ENCODE measurements at places on chromosomes 5 and 9.
A peak's percentile ranks its signal among the peaks of the same experiment; 100 is the strongest.

- peak; percentile 59 for DNase-seq
Observed at GRCh38 chr9:36980148-36980974, 53.7 kb downstream of the PAX5 start.

GRCh38 chr5:61467766-61468482 is 135.9 kb downstream of the ZSWIM6 start:
- no peak for DNase-seq

GRCh38 chr9:72326641-72327040 is 38.4 kb downstream of the ZFAND5 start:
- no peak for DNase-seq

DNA sequence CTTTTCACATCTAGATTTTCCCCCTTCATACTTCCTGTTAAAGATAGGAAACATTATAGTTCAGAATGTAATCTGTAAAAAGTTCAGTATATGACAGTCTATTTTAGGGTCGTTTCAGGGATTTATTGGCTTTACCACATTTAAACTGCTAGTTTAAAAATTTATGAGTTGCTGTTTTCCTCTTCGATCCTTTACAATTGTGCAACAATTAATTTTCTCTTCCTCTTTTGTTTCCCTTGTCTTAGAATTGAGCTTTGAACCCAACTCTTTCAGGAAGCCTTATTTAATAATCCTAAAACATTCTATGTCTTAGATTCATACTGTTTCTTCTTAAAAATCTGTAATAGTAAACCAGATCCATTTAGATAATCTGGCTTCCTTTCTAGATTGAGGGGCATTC is 16.4 kb downstream of the ZSWIM6 start:
- no peak for DNase-seq

- DNase-seq: no peak
Observed at GRCh38 chr9:95497772-95498171, 19.0 kb downstream of the PTCH1 start.

- no peak for DNase-seq
Observed at GRCh38 chr5:9045946-9046345, 499.9 kb downstream of the SEMA5A start.

- DNase-seq: no peak
Observed at GRCh38 chr5:54175-54730, 37.7 kb upstream of the PLEKHG4B start.

GRCh38 chr9:134726722-134727034 is 85.1 kb downstream of the COL5A1 start:
- DNase-seq: no peak

DNA sequence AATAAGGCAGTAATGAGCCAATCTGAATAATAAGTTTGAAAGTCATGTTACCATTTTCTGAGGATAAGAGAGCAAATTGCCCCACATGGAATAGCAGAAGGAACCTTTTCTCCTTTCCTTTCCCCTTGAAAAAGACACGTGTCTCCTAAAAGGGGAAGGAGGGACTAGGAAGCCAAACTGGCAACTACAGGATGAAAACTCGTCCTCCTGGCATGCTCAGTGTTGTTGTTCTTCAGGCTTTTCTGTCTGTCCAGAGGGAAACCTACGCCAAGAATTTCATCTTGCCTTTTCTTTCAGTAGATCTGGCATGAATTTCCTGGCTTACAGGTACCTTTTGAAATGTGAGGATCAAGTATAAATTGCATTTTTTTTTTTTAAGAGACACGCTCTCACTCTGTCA is 355.9 kb upstream of the TLE4 start:
- DNase-seq: no peak

DNA sequence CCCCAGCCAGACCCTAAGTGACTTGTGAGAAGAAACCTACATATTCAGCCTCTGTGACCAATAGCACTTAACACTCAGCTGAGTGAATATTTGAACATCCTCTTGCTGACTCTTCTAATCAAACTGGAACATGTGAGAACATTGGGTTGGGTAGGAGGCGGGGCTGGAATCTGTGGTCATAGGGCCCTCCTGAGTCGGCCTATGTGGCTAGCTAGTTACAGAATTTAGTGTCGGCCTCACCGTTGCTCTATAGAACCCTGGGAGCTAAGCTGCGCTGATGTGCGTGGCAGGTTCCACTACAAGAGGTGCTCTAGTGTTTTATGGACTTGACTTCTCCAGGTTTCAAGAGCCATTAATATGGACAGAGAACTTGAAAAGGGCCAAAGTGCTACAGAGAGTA is 138.8 kb downstream of the DROSHA start:
- DNase-seq: no peak

DNA sequence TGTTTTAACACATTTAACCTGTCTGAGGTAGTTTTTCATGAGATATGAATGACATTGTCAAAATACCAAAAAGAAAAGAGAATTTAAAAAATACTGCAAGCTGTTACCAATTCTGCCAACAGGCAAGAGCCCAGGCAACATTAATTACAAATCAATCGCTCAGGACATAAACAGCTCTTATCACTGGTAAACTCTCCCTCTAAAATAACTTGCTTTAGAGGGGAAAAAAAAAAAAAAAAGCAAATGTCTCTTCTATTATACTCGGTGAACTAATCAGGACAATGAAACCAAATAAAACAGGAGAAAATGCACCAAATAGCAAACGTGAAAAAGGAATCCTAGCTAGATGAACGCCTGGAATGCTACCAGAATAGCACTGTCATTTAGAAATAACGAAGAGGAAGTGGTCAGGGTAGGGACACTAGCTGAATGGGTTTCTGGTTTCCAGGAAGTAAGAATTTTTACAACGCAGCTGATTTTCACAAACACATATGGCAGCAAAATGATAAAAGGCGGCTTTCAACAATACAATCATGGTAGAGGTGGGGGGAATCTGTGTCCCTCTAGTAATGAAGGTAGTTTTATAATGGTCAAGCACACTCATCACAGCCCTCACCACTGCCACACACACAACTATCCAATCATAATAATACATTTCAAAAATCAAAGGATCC is 94.9 kb downstream of the DENND1A start:
- DNase-seq: no peak

- DNase-seq: no peak
Observed at GRCh38 chr9:18006591-18006990, 427.7 kb downstream of the SH3GL2 start.
